Left kidney (tissue), 8 donors: ENCODE measurements at places on chromosomes 5 and 9. TPM values are rescaled to one million over a fixed set of nuclear protein-coding genes. Genes with fewer than 3 reads are reported as not detected.

COL15A1 gene
- 21.6 TPM for polyA plus RNA-seq

KYAT1 gene
- polyA plus RNA-seq = 23.0 TPM

LHX3 gene
- polyA plus RNA-seq = not detected

LCN15 gene
- 0.23 TPM for polyA plus RNA-seq

DAP gene
- 118 TPM for polyA plus RNA-seq

GABRA6 gene
- not detected for polyA plus RNA-seq

PCDHA4 gene
- 1.00 TPM for polyA plus RNA-seq

FBLL1 gene
- polyA plus RNA-seq = 0.48 TPM

TDRD7 gene
- 8.8 TPM for polyA plus RNA-seq

HMCN2 gene
- 0.98 TPM for polyA plus RNA-seq

CARTPT gene
- polyA plus RNA-seq = not detected

PRSS3 gene
- polyA plus RNA-seq = 3.6 TPM

CETN3 gene
- polyA plus RNA-seq = 79.0 TPM

SLC45A2 gene
- polyA plus RNA-seq = 1.0 TPM

S1PR3 gene
- 52.7 TPM for polyA plus RNA-seq

DNA sequence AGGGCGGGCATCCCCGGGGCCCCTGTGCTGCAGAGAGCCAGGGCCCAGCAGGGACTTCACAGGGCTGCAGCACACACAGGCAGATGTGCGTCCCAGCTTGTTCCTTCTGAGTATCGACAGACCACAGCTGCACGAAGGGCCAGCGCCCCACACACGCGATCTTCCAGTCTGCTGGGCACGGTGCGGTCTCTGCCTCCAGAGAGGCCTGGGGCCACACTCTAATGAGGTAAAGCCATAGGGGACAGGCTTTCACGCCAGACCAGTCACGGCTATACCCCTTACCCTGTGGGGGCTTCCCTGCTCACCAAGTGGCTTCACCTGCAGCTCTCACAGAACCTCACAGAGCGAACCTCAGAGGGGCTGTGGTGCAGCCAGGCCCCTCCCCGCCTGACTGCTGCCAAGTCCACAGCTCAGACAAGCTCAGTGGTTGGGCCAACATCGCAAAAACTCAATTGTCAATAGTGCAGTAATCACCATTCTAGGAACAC, 82.2 kb downstream of the SHB start:
- DNase-seq = no peak

- no peak for DNase-seq
Measured at GRCh38 chr5:170426149-170426767, 37.1 kb upstream of the KCNMB1 start.

GRCh38 chr9:130658893-130659698, 5.3 kb upstream of the PRDM12 start:
- DNase-seq = no peak

DNA sequence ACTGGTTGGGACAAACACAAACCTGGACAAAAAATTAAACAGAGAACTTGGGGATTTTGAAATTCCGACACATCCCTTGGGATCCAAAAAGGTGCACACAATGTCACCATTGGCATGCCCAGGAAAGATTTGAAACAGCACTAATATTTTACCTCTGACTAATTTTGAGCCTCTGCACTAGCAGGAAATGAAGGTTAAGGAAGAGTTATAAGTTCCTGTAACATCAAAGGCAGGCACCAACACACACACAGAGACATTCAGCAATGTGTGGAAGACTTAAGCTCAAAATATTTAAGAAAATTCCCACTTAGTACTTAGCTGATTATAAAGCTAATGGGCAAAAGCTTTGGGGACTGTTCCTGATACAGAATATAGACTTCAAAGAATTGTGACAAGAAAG, 247.0 kb downstream of the CDH9 start:
- no peak for DNase-seq

DNA sequence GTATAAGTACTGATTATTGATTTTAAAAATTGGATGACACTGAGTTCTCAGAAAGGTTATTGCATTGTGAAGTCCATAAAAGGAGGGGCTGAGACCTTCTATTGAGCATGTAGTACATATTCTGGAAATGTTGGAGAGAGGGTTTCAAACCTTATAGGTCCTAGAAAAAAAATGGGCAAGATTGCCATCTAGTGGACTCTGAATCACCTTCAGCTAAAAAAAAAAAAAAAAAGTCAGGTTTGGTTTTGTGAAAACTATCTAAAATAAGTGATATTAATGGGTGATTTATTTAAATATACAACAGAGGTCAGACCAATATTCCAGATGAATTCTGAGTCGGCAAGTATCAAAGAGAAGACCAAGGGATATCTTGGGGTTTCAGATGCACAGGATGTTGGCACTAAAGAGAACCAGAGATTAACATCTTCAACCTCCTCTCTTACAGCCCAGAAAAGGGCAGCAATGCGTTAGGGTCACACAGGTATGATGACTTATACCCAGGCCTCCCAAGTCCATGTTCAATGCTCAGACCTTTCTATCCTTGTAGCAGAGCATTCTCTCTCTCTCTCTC, 109.8 kb upstream of the NMUR2 start:
- peak; percentile 20 for DNase-seq

DNA sequence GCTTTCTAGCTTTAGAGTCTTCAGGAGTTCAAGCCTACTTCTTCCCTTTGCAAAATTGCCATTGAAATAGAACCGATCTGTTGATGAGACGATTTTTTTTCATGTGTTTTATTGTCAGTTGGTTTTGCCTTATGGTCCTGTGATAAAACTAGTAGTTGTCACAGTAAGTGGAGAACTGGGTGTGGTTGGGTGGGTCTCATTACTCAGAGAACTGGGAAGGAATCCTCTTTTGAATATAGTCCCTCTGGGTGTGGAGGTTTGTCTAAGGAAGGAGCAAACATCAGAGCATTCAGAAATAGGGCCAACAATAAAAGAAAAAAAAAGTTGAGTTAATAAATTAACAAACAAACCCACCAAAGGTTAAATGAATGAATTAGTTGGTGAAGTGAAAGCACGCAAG, 69.0 kb downstream of the ALDH1A1 start:
- no peak for DNase-seq

- DNase-seq = no peak
Measured at GRCh38 chr9:108861464-108861863, 602 bp upstream of the ACTL7A start.

DNA sequence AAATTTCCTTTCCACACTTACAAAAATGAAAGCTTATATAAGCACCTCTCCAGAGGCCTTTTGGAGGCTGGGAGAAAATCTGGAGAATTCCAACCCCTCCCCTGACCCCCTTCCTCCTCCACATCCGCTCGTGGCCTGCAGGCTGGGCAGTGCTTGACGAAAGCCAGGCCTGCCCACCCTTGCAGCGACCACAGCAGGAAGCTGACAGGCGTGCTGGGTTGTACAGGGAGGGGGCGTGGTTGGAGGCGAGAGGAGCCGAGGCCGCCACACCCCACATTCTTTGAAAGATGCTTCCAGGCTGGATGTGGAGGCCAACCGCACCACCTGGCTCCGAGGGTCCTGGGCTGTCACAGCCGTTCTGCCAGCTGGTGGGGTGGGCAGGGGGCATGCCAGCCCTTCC, 47.8 kb upstream of the IER5L start:
- DNase-seq = peak; percentile 55

DNA sequence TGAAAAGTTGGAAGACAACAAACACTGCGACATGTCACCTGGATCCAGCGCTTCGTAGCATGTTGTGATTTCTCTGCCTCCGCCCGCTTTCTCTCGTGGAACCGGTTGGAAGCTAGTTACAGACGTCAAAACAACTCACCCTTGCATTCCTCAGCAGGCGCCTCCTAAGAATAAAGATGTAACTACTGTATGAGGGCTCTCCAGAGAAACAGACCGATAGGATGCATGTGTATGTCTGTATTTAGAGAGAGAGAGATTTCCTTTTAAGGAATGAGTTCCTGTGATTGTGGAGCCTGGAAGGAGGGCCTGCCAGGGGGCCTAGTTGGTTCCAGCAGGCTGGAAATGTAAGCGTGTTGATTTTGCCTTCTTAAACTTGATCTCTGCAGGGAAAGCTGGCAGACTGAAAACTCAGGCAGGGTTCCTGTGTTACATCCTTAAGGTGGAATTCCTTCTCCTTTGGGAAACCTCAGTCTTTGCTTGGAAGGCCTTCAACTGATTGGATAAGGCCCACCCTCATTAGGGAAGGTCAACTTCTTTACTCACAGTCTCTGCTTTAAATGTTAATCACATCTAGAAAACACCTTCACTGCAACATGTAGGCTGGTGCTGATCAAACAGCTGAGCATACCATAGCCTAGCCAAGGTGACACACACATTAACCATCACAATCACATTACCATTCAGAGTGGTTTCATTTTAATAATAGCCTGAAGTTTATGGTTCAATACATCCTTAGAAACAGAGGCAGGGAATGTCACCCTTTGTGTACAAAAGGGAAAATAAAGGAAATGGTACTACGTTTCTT, 163.8 kb downstream of the SYK start:
- DNase-seq = no peak

DNA sequence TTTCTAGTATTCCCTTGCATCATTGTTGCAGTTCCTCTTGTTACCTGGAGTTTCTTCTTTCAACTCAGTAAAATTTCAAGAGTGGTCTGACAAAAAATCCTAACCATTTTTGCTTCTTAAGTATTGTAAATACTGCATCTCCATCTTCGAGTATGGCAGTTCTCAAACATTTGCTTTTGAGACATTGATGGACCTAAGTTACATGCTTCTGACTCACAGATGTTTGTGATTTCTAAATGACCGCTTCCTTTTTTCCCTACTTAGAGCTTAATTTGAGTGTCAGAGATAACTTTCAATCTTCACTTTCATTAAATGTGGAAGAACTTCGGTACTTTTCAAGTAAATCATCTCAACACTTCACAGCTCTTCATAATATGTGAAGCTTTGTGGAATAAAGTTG, 4.2 kb downstream of the UHRF2 start:
- no peak for DNase-seq

DNA sequence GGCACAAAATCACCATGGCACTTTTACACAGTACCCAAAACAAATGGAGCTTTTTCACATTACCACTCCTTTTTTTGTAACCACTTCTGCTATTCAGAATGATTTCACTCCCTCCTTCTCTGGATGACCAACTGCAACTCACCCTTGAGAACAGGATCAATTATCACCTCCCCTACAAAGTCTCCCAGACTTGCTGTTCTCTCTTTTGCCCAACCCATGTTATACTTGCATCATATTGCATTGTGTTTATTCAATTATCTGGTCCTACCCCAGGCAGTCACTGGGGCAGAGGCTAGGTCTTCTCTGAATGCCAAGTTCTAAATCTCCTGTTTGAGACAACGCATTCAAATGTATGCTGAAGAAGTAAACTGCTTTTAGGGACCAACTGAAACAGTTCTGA, 96.0 kb downstream of the GPR21 start:
- no peak for DNase-seq

DNA sequence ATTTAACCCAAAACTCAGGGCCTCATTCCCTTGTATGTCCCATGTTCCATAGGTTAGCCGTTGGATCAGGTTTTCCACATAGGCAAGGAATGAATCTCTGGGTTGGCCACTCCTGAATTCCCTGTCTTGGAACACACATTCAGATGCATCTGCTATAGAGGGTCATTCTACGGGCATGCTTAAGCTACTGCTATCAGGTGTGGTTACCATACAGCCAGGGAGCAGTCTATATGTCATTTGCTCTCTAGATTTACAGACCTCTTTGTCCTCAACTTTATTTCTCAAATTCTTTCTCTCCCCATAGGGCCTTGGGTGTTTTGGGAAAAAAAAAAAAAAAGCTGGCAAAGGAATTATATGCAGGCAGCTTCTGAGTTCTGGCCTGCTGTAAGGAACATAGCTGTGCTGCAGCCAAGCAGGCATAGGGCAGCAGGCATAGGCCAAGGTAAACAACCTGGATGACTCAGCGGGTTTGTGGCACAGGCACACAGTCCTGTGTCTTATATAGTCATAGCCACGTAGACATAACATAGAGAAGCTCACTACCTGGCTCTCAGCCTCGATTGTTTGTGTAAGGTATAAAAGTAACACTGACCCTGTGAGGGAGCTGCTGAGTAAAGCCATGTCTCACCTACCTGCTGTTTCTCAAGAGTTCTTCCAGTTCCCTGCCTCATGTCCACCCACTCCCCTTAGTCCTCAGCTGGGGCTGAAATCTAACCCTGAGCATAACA, 141.5 kb downstream of the OSTF1 start:
- no peak for DNase-seq

DNA sequence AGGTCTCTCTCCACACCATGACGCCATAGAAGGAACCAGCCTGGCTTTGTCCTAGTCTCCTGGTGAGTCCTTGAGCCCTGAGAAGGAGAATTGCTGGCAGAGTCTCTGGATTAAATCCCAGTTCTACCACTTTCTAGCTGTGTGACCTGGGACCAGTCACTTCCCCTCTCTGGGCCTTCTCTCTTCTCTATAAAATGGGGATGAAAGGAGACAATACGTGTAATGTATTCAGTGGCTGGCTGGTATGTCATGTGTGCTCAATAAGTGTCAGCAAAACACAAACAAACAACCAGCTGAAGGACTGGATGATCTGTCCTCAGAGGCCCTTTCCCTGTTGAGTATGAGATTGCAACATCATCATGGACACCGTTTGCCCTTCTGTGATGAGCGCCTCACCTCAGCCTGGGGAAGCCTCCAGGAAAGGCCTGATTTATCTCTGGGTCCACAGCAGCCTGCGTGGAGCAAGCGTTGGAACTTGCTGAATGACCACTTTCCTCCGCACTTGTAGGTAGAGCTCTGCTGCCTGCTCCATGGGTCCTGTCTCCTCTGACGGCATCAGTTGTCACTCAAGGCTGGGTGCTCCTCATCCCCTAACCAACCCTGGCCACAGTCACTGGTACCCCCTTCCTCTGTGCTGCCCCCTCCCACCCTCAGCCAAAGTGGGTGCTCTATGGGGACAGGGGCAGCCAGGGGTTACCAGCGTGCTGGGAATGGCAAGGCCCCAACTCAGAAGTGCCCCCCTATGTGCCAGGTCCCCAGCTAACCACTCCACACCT, 3.6 kb upstream of the NR5A1 start:
- DNase-seq = no peak

GRCh38 chr9:91660521-91660920, 236.9 kb upstream of the NFIL3 start:
- DNase-seq = no peak

DNA sequence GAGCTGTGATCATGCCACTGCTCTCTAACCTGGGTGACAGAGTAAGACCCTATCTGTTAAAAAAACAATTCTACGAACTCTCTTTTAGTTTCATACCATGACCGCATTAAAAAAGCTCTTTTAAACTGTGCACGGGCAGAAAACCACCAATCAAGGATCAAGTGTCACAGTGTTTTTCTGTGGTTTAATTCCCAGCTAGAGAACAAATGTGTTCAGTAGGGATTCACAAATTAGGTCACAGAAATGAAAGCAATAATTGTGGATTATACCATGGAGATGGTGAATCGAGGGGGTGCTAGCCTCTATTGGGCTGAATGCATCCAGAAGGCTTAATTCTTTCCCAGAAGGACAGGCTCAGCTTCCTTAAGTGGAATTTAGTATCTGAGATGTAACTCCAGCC, 79.1 kb downstream of the ATG10 start:
- no peak for DNase-seq

GRCh38 chr5:35794328-35794619, 62.4 kb upstream of the IL7R start:
- no peak for DNase-seq

DNA sequence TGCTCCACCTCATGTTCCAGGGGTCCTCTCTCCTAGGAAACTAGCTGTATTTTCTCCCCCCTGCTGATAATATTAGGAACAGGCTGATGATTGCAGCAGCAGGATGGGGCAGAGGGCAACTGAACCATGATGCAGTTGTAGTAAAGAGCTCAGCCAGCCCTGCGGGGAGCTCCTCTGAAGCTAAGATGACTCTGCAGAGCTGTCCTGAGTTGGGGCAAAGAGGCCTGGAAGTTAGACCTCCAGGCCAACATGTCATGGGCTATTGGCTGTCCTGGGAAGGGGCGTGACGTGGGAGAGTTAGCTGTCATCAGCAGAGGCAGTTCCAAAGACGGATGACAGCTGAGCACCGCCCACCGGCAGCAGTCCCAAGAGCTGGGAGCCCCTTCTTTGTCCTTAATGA, 6.6 kb upstream of the FBP1 start:
- DNase-seq = no peak
